AG09309 (cell line): ENCODE measurements at places on chromosomes 6 and 20.

DNA sequence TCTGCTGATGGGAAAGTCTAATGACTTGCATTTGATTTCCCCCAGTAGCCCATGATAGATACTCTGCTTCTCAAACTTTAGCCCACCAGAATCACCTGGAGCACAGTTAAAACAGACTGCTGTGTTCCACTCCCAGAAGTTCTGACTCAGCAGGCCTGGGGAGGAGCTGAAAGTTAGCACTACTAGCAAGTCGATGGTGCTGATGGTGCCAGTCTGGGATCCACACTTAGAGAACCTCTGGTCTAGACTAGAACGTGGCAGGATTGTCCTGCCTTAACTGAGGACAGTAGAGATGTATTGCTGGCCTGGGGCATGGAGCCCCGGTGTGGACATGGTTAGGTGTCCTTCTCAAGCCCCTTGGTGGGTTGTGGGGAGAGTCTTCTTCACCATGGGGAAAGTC is 8.7 kb downstream of the TOX2 start:
- DNase-seq = no peak

GRCh38 chr6:20965276-20965675 is 431.0 kb downstream of the CDKAL1 start:
- DNase-seq = no peak

GRCh38 chr20:2449386-2449785 is 21.2 kb downstream of the SNRPB start:
- DNase-seq = no peak

GRCh38 chr20:60101201-60101890 is 143.1 kb downstream of the CDH26 start:
- DNase-seq = no peak

- no peak for DNase-seq
Observed at GRCh38 chr20:46552460-46553420, 2.3 kb upstream of the OCSTAMP start.

DNA sequence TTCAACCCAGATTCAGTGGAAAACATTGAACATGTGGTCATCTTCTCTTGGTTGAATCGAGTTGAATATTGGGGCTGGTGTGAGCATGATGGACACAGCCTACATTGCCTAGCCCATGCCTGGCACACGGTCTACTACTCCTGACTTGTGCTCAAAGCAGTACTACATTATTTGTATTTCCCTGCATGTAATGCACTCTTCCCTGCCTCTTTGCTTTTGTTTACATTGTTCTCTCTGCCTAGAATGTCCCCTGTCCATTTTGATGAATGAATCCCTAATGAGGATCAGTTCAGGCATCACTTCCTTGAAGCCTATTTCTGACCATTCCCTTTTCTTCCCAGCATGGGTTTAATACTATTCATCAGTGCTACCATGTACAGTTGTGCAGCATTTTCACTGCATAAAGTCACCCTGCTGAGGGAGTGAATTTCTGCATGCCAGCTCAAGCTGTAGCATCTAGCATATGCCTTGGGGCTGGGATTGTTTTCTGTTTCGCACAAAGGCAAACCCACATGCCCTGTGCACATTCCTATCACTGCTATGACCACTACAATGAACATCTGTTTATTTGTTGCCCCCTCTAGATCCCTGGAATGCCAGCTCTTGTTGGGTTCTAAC is 75.3 kb upstream of the CCN6 start:
- DNase-seq = no peak

DNA sequence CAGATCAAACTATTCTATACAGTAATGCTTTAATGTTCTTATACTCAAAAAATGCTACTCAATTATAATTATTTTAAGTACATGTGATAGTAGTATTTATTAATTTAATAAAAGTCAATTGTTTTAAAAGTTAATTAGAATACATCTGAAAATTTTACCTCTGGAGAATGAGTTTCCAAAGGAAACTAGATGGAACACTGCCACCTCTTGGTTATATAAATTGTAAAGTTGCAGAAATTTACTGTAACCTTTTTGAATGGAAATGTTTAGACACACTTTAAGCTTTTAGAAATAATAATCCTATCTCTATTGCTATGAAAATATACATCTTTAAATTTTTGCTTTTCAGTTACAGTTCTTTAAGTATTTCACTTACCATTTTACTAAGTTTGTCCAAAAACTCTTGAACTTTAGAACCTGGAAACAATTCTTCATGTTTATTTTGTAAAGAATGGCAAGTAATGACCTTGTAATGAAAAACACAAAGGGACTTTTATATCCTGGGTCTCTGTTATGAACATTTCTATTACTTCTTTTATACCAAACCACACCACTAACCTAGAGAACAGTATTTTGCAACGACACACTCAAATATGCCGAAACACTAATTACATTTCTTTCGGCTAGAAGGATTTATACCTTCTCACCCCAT is 10.9 kb upstream of the BMP5 start:
- DNase-seq = no peak

DNA sequence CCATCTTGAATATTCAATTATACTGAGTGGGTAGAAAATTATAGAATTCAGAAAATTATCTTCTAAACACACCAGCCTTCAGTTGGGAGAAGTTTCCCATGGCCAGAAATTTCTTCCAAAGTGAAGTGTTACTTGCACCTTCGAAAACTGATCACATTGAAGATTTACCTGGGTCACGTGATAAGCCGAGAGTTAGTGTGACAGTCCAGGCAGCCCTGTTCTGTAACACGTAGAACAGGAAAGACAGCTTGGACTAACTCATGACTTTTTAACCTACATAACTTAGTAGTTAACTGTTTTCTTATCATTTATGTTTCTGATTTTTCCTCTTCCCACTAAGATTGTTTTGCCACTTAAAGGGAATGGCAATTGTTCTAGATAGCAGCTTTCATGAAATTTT is 118.3 kb upstream of the MTHFD1L start:
- no peak for DNase-seq

GRCh38 chr6:16712255-16712930 is 48.9 kb downstream of the ATXN1 start:
- DNase-seq = no peak

DNA sequence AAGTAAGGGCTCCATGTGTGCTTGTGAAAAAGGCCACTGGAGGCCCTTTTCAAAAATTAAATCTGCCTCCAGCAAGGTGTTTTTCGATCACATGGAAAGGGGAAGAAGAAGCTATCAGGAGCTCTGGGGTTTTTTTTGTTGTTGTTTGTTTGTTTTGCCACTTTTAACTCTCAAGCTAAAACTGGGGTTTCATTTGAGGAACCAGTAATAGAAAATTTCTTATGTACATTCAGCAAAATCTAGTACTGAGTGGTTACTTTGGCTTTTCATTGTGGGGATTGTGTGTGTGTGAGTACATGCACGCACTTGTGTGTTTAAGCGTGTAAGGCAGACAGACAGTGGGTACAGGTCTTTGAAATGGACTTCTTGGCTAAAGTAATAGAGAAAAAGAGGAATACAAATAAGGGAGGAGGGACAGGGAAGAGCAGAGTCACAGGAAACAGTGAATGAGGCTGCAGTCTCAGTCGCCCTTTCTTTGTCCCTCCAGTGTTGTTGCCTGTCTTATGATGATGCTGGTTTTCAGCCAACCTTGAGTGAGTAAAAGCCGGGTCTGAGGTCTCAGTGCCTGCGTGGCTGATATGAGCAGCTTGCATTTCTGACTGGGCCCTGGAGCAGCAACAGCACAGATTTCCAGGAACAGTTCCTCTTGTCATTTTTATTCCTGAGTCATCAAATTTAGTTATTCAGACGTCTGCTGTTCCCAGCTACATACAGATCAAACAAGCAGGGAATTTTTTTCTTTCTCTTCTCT is 26.2 kb downstream of the SLC16A10 start:
- peak; percentile 17 for DNase-seq

- DNase-seq = no peak
Observed at GRCh38 chr6:89323511-89323971, 8.4 kb upstream of the GABRR2 start.

- DNase-seq = no peak
Observed at GRCh38 chr20:36339646-36340592, 33.8 kb downstream of the DLGAP4 start.

GRCh38 chr6:164049517-164049988 is 635.0 kb downstream of the QKI start:
- DNase-seq = no peak

DNA sequence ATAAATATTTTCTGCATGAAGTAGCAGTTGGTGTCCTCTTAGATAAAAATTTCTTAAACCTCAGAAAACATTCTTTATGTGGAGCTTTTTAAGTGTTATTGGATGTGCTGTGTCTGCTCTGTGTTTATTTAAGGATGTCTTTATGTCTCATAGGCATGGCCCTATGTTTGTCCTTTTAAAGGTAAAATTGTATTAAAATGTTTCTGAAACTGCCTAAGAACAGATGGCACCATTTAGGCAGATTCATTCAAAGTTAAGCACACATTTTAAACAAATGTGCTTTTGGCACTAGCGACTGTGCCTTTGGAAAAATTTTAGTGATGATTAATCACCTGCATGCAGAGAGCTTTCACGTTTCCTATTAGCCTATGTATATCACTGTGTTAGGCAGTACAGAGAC is 125.2 kb downstream of the KIF6 start:
- peak; percentile 74 for DNase-seq

GRCh38 chr20:4896971-4897497 is 104.3 kb downstream of the SLC23A2 start:
- DNase-seq = no peak

DNA sequence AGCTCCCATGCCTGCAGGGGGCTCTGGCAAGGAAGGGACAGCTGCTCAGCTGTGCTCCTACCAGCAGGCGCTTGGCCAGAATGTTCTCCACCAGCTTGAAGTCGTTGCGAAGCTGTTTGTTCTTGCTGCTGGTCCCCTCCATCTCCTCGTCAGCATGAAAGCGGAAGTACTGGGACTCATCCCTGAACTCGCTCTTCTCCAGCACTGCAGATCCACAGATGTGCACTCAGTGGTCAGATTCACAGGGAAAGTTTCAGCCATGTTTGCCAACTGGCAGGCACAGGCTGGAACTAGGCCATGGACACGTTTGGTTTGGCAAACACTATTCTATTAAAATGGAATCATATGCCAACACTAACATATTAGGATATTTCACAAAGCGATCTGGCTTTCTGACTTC is 167.9 kb downstream of the PREX1 start:
- DNase-seq = no peak

DNA sequence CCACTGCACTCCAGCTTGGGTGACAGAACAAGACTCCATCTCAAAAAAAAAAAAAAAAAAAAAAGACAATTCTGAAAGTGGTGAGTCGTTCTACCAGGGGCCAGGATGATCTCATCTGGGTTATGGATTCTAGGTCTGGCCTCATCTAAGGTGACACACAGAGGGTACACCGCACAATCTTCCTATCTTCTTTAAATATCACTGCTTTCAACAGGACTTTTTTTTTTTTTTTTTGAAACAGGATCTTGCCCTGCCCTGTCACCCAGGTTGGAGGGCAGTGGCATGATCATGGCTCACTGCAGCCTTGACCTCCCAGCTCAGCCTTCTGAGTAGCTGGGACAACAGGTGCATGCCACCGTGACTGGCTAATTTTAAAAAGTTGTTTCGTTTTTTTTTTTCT is 67.7 kb downstream of the SLC16A10 start:
- DNase-seq = no peak

- DNase-seq = no peak
Observed at GRCh38 chr6:118400582-118400981, 147.5 kb upstream of the PLN start.

- DNase-seq = no peak
Observed at GRCh38 chr6:88813045-88813444, 150.4 kb downstream of the RNGTT start.

DNA sequence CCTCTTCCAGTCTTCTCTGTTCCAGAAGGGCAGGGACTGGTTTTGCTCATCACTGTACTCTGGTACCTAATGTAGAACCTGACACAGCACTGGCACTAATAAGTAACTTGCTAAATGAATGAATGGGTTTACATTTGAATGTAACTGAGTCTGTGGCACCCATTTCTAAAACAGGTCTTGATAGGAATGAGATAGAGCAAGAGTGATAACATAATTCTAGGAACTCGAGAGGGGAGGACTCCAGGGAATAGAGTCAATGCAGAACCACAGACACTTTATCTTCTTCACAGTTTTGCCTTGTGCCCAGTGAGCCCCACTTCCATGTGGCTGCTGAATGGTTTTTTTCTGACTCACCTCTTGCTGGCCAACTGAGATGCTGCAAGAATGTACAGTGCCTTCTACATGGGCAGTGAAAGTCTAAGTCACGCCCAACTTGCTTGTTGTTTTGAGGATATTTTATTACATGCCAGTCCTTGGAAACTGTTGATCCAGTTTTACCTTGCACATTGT is 61.1 kb downstream of the TBC1D7 start:
- DNase-seq = no peak

GRCh38 chr6:69907981-69908498 is 41.7 kb downstream of the COL19A1 start:
- no peak for DNase-seq

DNA sequence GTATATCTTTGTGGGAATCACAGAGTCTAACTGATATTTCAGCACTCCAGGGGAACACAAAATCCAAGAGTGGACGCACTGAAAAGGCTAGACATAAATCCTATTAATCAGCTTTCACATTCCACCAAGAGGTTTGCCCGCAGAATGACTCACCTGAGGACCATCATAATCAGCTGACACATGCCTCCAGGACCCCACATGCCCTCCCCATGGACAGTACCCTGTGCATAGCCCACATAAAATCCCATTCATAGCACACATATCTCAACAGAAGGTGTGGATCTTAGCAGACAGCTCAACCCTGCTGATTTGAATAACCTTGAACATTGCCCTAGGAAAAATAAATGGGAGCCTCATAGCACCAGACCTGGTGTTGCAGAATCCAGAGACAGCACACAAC is 246.8 kb upstream of the TENT5A start:
- DNase-seq = no peak

DNA sequence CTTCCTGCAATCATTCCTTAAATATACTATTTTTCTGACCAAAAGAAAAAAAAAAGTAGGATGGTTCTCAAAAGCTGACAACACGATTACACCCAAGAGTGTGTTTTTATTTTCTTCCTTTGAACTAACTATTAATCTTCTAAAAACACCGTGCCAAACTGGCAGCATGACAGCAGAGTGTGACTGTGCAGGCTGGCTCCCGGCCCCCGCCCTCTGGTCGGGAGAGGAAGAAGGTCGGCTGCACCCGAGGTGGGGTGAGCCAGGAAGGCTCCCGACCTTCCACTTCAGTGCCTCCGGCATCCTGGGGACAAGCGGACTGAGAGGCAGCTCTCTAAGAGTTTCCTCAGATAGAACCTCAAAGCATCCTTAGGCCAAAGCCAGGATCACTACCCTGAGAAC is 29.2 kb downstream of the SLC22A23 start:
- DNase-seq = no peak

GRCh38 chr20:63452821-63453523 is 19.5 kb downstream of the KCNQ2 start:
- DNase-seq = no peak

DNA sequence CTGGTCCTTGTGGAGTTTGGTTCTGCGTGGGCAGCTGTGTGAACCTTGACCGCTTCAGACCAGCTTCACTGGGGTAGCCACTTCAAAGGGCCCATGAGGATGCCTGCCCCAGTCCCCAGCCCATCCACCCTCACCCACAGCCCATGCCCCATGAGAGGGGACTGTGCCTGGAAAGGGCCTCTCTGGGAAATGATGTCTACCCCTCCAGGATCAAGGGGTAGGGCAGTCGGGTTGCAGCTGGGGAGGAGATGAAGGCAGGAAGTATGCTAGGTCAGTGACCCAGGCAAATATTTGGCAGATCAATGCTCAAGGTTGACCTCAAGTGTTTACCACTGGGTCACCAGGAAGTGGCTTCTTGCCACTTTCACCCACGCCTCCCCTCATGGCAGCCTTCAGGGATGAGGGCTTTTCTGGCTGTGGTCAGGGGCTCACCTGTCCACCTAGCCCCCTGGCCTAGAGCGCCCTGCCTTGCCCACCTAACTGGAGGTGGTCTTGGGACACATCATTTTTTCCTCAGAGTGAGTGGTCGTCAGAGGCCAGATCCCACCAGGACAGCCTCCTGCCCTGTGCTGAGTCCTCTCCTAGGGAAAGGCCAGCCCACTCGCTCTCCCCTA is 109.5 kb downstream of the SNX5 start:
- DNase-seq = no peak
